Uterine smooth muscle cell (primary cell): ENCODE measurements at places on chromosomes 6 and 20. TPM values are rescaled to one million over a fixed set of nuclear protein-coding genes. Genes with fewer than 3 reads are reported as not detected.

Gene SAMD3
- 12.4 and 14.4 TPM in 2 replicates for total RNA-seq

Gene ZNF165
- 0.25 and 0.77 TPM in 2 replicates for total RNA-seq

Gene TRIM15
- not detected in 2 replicates for total RNA-seq

Gene PRPH2
- total RNA-seq, result 1.7 and 1.8 TPM in 2 replicates

Gene IL20RA
- total RNA-seq, result 0.50 and 1.00 TPM in 2 replicates

Gene PHF20
- 26.2 and 29.2 TPM in 2 replicates for total RNA-seq

Gene CCN6
- total RNA-seq, result not detected in 2 replicates

Gene SMAP1
- 15.9 and 16.5 TPM in 2 replicates for total RNA-seq

Gene CALHM4
- not detected in 2 replicates for total RNA-seq
